Esophagus squamous epithelium (tissue), 5 donors: ENCODE measurements at places on chromosomes 6 and 20. TPM values are rescaled to one million over a fixed set of nuclear protein-coding genes. Genes with fewer than 3 reads are reported as not detected.

- no peak overlapping the region for H3K4me3 ChIP-seq
- no peaks in the 10 kb centered on the region for H3K36me3 ChIP-seq
- H3K27ac ChIP-seq, result no peak overlapping the region
- H3K4me1 ChIP-seq, result no peaks in the 10 kb centered on the region
- peaks cover 13% of the 10 kb centered on the region for H3K27me3 ChIP-seq
These were observed 85.7 kb upstream of the CDH4 start for GRCh38 chr20:61166324-61166723.

GRCh38 chr6:81762132-81762531 is 9.7 kb upstream of the TENT5A start:
- no peak for DNase-seq
- no peak overlapping the region for H3K27ac ChIP-seq
- H3K27me3 ChIP-seq, result no peaks in the 10 kb centered on the region
- no peaks in the 10 kb centered on the region for H3K36me3 ChIP-seq

DNA sequence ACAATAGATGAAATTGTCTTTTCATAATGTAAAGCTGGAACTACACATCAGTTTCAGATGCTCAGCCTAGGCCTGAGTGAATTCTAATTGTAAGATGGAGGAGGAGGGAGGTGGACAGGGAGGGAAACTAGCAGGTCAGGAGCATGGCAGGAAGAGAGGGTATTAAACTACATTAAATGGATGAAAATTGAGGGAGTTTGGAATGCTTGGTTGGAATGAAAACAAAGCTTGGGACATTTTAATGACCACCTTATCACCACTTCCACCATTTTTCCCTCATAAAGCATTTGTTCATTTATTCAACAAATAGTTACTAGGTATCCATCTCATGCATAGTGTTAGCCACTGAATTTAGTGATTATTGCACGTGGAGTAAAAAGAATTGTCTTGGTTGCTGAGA is 65.0 kb downstream of the KIZ start:
- H3K27ac ChIP-seq, result no peak overlapping the region
- no peak for DNase-seq
- no peaks in the 10 kb centered on the region for H3K36me3 ChIP-seq
- H3K4me3 ChIP-seq, result no peak overlapping the region

- H3K4me1 ChIP-seq, result no peaks in the 10 kb centered on the region
- DNase-seq, result no peak
- peaks cover 54% of the 10 kb centered on the region for H3K27me3 ChIP-seq
- no peaks in the 10 kb centered on the region for H3K36me3 ChIP-seq
These were observed 56.9 kb upstream of the PRND start for GRCh38 chr20:4664691-4665360.

- H3K4me3 ChIP-seq, result no peak overlapping the region
- DNase-seq, result no peak
- no peak overlapping the region for H3K27ac ChIP-seq
- no peaks in the 10 kb centered on the region for H3K36me3 ChIP-seq
These were observed 25.5 kb upstream of the CST1 start for GRCh38 chr20:23776067-23776771.

DNA sequence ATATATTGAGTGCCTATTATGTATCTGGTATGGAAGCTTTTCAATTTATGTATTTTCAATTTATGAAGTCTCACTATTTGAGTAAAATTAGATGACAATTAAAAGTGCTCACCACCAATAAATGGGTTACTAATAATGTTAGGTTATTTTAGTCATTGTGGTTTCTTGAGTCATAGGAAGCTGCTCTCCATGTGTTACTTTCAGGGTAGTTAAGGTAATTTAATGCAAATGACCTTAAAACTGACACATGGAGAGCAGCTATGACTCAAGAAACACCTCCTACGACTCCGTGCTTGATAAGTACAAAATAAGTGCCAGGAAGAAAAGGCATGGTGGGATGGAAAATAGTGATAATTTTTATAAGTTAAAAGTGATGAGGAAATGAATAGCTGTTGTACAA is 16.5 kb upstream of the TINAG start:
- H3K27ac ChIP-seq, result no peak overlapping the region
- no peaks in the 10 kb centered on the region for H3K36me3 ChIP-seq
- H3K27me3 ChIP-seq, result no peaks in the 10 kb centered on the region
- H3K4me1 ChIP-seq, result no peaks in the 10 kb centered on the region
- no peak for DNase-seq

- no peaks in the 10 kb centered on the region for H3K4me1 ChIP-seq
- no peak overlapping the region for H3K4me3 ChIP-seq
- H3K27ac ChIP-seq, result no peak overlapping the region
- H3K27me3 ChIP-seq, result no peaks in the 10 kb centered on the region
- no peak for DNase-seq
These were observed 202.7 kb downstream of the MAFB start for GRCh38 chr20:40486297-40486696.

Gene PHIP
- 11.5 TPM for total RNA-seq

Gene PABPC1L
- total RNA-seq, result 9.2 TPM

DNA sequence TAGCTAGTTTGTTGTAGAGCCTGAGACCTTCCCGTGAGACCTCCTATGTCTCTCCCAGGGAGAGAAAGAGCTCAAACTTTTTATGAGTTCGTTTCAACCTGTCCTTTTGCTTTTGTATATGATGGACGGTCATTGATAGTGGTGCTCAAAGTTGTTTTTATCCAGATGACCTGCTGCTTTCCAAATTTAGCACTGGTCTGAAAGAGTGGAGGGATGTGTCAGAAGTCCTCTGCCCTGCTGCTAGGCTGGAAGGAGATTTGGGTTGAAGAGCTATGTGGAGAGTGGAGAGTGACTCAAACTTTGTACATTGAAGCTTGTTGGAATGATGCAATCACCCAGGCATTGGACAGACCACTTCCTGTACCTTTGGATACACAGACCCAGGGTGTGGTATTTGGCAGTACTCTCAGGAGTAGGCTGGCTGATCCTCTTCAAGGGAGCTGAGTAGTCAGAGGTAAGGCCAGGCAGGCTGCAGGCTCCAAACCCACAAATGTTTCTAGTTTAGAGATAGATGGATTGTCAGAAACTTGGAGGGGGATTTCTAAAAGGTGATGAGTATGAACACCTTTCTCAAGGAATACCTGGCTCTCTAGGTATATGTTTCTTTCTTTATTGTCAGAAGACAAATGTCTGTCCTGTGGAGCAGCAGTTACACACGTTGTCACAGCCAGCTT is 49.4 kb upstream of the RREB1 start:
- H3K4me3 ChIP-seq, result no peak overlapping the region
- peak overlapping the region; percentile 95 for H3K27ac ChIP-seq
- peaks cover 11% of the 10 kb centered on the region for H3K4me1 ChIP-seq
- DNase-seq, result no peak

Gene SH3BGRL2
- total RNA-seq, result 102 TPM

Gene BEND3
- total RNA-seq, result 2.7 TPM
